Fibroblast of skin of right biceps (primary cell): ENCODE measurements at places on chromosomes 3 and 15.

- peak; percentile 84 for DNase-seq
These were observed 20.7 kb upstream of the FEM1B start for GRCh38 chr15:68256675-68257450.

GRCh38 chr3:27535809-27536392 lies 51.7 kb upstream of the SLC4A7 start:
- peak; percentile 72 for DNase-seq

- DNase-seq: no peak
These were observed 50.2 kb downstream of the HERC2 start for GRCh38 chr15:28271697-28272260.

DNA sequence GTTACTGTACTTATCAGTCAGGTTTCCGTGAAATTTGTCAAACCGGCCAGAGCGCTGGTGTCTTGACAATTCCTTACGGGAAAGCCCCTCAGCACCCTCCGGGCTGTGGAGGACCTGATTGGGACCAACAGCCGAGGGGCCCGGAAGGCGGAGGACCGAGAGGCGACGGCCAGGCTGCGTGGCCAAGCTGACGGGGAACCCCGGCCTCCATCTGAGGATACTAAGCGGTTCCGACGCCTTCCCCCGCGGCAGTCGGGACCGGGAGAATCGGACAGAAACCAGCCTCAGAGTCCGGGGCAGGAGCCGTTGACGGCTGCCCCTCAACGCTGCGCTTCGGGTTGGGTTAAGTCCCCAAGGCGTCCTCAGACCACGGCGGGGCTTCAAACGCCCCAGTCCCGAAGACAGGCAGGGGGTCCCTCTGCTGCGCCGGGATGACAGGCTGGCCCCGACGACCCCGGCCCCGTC lies 499 bp downstream of the ALDH1A2 start:
- DNase-seq: no peak

GRCh38 chr3:8368598-8368997 lies 133.0 kb upstream of the LMCD1 start:
- DNase-seq: no peak

- DNase-seq: no peak
These were observed 12.4 kb downstream of the RTF1 start for GRCh38 chr15:41429003-41429890.

- peak; percentile 55 for DNase-seq
These were observed 721 bp downstream of the ADAMTS7 start for GRCh38 chr15:78810362-78811123.

GRCh38 chr3:66303491-66303901 lies 82.7 kb downstream of the SLC25A26 start:
- no peak for DNase-seq

- no peak for DNase-seq
These were observed 43.7 kb downstream of the TGM4 start for GRCh38 chr3:44918087-44918486.

DNA sequence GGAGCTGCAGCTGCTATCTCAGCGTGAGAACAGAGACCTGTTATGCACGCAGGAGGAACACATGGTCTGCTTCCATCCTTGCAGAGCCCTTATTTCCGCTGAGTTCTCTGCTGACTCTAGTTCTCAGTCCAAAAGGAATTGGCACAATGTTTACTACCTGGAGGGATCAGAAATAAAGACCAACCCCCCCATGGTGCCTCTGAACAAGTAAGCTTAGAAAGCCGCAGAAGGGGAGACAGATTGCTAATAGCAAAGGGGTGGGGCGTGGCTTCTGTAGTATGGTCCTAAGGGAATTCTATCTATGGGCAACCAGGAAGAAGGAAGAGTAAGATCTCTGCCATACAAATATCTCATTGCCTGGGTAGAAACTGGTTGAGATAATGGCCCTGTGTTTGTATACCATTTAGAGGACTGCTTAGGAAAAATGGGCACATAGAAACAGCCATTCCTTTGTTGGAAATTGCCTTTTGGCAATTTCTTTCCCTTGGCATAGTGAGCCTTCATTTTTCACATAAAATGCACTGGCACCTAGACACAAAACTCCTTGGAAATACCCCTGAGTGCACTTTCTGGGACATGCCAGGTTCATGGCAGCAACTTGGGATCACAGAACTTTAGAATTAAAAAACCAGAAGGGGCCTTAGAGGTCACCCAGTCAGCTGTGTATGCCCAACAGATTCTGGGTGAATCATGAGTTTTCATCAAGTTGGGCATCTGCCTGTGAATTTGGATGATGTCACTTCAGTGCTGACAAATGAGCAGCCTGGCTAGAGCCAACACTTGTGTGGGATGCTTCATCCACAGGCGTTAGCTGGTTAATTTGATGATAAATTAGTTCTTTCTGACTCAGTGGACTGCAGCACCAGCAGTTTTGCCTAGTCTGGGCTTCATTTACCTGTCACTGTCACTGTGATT lies 57.4 kb upstream of the STXBP5L start:
- DNase-seq: peak; percentile 44

- DNase-seq: no peak
These were observed 23.5 kb upstream of the HACD2 start for GRCh38 chr3:123608263-123608937.

DNA sequence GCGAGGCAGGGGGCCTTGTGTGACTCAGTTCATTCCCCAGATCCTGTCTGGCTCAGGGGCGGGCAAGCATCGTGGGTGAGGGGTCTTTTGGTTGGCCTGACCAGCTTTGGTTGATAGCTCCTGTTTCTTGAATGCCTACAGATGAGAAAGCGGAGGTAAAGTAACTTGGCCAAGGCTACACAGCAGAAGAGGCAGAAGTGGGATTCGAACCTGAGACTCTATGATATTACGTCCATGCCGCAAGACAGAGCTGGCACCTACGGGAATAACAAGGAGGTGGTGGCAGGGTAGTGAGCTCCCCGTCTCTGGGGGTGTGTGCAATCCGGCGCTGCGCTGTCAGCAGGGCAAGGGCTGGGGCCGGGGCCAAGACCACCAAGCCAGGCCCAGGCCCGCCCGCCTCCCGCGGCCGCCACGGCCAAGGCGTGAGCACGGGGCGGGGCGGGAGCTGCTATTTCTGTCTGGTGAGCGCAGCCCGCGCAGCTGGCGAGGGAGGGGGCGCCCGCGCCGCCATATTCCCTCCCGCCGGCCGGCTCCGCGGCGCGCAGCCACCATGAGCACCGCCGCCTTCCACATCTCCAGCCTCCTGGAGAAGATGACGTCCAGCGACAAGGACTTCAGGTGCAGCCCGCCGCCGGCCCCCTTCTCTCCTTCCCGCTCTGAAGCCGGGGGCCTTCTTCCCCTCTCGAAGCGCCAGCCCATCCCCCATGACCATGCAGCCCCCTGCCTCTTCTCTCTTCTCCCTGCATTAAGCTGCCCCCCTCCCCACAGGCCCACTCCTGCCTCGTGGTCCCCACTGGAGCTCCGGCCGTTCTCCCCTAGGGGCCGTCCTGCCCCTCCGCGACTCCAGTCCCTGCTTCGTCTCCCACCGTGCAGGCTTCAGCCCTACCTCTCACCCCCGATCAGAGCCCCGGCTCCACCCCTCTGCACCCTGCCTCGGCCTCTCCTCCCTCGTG lies at the start of gene CAND2:
CAND2 (plus strand) TSS at position 510 of the 953 bp plus-strand sequence; CDS start at position 551, 41 bp downstream.
- peak; percentile 65 for DNase-seq
